Kidney tubule cell (primary cell): ENCODE measurements at places on chromosomes 16 and 17.
A peak's percentile ranks its signal among the peaks of the same experiment; 100 is the strongest.

- DNase-seq: no peak
Observed at GRCh38 chr16:56688762-56689161, 6.5 kb downstream of the MT1X start.

GRCh38 chr17:13395862-13396261 is 205.9 kb downstream of the HS3ST3A1 start:
- DNase-seq: no peak

GRCh38 chr16:54459509-54460262 is 173.1 kb upstream of the IRX3 start:
- DNase-seq: no peak

- DNase-seq: no peak
Observed at GRCh38 chr16:20931066-20931600, 30.6 kb downstream of the LYRM1 start.

DNA sequence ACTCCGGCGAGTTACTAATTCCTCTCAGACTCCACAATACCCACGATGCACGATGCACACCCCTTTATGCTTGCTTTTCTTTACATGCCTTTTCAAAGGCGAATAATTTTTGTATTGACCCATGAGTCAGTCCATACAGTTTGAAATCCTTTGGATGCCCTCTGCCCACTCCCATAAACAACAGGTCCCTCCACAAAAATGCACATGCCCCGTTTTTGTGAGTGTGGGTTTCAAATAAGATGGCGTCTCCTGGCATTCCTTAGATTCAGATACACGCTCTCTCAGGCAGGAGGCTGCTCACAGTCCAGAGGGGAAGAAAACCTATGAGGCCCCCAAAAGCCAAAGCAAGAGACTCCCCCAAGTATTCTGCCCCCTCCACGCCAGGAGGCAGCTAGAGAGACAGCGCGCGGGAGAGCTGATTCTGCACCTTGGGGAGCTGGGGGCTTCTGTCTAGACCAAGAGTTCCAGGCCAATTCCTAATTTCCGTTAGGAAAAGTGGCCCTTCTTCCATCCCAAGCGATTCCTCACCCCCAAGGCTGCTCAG is 19.6 kb upstream of the HOXB9 start:
- DNase-seq: no peak

DNA sequence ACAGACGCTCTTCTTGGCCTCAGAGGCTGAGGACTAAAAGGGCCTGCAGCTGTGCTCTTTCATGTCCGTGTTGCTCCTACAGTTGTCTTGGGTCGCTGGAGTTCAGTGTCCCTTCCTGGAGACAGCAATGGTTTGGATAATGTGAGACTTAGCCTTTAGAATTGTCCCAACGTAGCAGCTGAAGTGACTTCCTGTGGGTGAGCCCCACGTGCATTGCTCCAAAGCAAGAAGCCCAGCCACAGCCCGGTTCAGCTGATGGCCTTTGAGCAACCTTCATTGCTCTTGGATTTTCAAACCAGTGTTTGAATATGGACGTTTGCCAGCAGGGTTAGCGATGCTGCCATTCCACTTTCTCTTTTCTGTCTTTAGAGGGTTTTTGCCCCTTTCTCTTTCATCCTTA is 19.7 kb downstream of the TMEM11 start:
- no peak for DNase-seq

GRCh38 chr16:81905277-81905676 is 106.0 kb downstream of the SDR42E1 start:
- no peak for DNase-seq

- no peak for DNase-seq
Observed at GRCh38 chr17:39684369-39685192, 3.3 kb downstream of the PGAP3 start.

- DNase-seq: no peak
Observed at GRCh38 chr17:16943032-16943352, 28.9 kb downstream of the TNFRSF13B start.

DNA sequence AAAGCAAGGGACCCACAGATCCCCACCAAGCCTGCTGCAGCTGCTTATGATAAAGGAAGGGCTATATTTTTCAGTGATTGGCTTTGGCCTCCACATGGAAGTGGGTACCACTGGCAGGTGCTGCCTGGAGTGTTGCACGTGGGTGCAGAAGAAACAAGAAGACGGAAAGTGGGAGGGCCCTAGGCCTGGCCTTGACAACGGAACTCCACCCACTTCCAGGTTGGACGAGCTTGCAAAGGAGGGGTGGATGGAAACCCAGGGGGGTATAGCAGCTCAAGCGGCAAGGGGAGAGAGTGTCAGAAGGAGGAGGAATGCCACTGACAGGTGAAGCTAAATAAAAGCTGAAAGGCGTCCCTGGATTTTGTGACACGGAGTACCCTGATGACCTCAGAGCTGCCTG is 20.3 kb downstream of the TRIM25 start:
- DNase-seq: no peak

GRCh38 chr17:77735081-77735565 is 223.4 kb upstream of the TNRC6C start:
- DNase-seq: no peak

DNA sequence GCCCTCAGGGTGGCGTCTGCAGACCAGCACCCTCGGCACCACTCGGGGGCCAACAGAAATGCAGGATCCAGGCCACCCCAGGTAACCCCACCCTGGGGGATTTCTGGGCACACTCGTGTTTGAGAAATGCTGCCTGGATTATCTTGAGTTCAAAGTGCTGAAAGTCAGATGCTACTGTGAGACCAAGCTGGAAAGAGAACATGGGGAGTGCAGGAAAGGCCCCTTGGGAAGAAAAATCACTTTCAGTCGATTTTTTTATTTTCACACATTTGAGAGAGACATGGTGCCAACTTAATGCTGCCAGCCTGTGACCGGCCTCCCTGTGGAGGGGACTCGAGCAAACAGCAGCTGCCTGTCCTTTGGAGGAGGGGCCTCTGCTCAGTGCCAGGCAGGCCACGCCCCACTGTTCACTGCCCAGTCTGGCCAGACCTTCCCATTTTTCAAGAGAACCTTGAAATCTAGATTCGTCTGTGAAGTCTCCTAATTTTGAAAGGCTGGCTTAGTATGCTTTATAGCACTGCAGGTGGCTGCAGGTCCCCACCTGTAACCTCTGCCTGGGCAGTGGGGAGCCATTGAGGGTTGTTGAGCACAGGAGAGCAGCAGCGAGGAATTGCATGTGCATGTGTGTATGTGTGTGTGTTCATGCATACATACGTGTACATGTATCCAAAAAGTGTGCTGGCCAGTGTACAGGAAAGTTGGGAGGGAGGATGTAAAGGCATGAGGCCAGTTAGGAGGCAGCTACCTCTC is 70.7 kb upstream of the PLCG2 start:
- DNase-seq: no peak

- DNase-seq: no peak
Observed at GRCh38 chr16:31157136-31157535, 7.3 kb upstream of the PRSS36 start.

- no peak for DNase-seq
Observed at GRCh38 chr17:55336426-55336825, 71.7 kb downstream of the HLF start.

DNA sequence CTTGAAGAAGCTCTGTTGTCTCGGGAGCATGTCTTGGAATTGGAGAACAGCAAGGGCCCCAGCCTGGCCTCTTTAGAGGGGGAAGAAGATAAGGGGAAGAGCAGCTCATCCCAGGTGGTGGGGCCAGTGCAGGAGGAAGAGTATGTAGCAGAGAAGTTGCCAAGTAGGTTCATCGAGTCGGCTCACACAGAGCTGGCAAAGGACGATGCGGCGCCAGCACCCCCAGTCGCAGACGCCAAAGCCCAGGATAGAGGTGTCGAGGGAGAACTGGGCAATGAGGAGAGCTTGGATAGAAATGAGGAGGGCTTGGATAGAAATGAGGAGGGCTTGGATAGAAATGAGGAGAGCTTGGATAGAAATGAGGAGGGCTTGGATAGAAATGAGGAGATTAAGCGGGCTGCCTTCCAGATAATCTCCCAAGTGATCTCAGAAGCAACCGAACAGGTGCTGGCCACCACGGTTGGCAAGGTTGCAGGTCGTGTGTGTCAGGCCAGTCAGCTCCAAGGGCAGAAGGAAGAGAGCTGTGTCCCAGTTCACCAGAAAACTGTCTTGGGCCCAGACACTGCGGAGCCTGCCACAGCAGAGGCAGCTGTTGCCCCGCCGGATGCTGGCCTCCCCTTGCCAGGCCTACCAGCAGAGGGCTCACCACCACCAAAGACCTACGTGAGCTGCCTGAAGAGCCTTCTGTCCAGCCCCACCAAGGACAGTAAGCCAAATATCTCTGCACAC is 21.2 kb downstream of the AKAP1 start:
- DNase-seq: peak; percentile 16

GRCh38 chr16:10076037-10076436 is 106.2 kb downstream of the GRIN2A start:
- no peak for DNase-seq

- DNase-seq: no peak
Observed at GRCh38 chr17:11636771-11637170, 38.5 kb downstream of the DNAH9 start.

DNA sequence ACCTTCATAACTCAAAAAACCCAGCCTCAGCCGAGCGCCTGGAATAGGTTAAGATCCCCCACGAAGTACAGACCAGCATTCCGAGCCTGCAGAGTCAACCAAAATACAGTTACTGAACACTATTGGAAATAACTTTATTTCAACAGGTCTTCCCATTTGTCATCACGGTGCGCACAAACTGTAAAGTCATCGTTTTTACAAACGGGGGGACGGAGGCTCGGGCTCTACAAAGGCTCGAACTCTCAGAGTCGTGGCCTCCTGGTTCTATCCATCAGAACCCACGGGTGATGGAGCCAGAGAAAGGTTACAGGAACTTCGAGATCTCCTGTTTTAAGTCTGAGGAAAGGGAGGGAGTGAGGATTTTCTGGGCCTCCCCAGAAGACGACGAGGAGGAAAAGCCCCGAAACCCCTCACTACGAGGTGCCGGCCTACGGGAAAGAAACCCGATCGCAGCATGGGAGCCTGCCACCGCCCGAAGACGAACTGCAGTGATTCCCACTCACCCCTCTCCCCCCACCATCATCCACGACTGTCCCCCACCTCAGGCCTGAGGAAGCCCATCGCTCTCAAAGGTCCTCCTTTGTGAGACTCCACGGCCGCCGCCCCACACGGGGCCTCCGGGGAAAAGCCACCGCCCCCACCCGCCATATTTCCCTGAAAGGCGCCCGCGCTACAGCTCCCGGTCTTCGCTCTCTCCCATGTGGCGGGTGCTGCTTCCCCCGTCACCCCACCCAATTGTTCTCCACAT is 917 bp downstream of the YWHAE start:
- DNase-seq: peak; percentile 64

DNA sequence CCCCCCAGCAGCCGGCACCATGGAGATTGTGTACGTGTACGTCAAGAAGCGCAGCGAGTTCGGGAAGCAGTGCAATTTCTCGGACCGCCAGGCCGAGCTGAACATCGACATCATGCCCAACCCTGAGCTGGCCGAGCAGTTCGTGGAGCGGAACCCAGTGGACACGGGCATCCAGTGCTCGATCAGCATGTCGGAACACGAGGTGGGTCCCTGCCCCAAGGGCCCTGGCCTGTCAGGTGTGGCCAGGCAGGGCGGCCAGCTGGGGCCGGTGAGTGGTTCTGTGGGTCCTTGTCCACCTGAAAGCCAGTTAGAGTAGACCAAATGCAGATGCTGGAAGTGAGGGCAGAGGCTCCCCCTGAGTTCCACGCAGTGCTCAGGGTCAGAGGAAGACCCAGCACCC is 7.8 kb downstream of the DNAI2 start:
- DNase-seq: no peak

DNA sequence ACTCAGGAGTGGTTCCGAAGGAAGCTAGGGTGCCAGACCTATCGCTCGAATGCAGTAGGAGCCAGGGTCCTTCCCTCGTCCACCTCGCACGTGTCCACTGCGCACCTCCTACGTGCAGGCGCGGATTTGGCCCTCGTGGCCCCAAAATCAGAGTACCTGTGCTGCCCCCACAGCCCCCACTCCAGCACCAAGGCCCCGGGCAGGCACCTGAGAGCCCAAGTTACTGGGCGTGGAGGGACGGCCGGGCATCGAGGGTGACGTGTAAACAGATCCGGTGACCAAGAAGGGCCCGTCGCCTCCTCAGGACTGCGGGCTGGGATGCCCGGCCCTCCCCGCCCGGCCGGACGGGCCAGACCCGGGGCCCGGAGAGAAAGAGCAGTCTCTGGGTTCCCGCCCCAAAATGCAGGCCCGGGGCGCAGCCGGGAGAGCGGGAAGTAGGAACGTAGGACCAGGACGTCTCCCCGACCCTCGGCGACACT is 492 bp downstream of the SLC25A39 start:
- peak; percentile 52 for DNase-seq

DNA sequence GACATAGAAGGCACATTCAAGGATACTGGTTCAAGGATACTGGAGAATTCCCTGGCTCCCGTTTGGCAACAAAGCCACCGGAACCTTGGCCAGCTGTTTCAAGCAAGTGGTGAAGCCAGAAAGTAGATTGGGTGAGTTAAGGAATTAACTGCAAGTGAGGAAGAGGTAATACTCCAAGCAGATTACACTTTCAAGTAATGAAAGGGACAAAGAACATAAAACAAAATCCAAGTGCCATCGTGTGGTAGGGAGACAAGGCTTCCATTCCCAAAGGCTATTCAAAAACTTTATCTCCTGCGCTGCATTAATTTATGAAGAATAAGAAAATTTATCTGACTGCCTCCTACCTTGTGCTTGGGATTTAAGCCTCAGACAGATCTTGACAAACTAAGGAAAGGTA is 27.8 kb downstream of the XPO6 start:
- no peak for DNase-seq

- peak; percentile 41 for DNase-seq
Observed at GRCh38 chr17:51006601-51007000, 114.1 kb downstream of the SPAG9 start.

GRCh38 chr16:57773019-57773418 is 29.3 kb downstream of the KIFC3 start:
- DNase-seq: no peak

- DNase-seq: no peak
Observed at GRCh38 chr16:58034774-58035173, 9.2 kb downstream of the MMP15 start.

DNA sequence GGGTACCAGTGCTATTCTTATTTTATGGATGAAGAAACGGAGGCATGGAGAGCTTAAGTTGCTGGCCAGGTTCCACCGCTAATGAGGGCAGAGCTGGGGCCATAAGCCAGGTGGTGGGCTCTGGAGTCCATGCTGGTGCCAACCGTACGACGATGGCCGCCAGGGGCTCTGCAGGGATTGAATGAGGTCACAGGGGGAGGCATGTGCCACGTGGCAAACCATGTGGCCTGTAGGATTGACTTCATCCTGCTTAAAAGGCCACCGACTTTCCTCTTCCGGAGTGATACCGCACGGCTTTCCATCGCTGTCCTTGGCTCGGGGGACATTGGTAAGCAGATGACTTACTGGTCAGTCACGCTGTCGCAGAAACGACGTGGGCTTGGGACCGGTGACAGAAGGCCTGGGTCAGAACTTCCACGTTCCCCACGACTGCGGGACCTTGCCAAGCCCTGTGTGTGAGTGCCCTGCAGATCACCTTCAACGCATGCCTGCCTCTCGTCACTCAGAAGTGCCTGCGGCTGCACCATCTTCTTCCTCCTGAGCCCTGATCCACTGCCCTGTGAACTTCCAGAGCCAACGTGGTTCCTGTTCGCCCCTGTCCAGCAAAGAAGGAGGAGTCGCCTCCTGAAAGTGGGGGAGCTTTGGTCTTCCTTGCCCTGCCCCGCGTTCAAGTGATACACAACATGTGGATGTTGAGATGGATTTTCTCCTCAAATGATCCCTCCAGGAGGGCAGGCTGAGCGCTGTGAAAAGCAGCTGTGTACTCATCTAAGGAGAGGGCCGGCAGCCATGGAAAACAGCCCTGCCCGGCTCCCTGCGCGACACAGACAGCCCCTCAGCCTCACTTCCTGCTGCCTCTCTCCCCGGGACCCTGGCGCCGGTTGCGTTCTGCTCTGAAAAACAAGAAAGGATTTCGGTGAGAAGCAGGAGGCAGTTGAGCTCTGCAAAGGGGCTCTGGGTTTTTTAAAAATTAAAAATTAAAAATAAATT is 176.7 kb downstream of the C16orf95 start:
- no peak for DNase-seq
